ENCODE measurements at places on chromosomes 6 and 20.

- DNase-seq = no peak
Observed at GRCh38 chr20:4681991-4682401, 39.7 kb upstream of the PRND start.

DNA sequence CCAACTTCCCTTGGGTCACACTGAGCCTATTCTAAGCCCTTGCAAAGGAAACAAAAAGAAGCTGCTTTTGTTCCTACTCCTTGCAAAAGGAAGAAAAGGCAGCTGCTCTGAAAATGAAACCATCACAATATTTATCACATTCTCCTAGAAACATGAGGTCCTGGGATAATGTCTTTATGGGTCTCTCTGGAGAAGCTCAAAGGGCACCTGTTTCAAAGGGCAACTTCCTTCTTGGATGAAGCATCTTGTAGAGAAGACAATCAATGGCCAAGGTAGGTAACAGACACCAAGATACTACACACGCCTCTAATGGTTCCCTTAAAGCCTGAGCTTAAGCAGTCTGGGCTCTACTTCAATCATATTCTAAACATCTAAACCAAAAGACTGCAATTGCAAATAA lies 10.4 kb downstream of the ELOVL5 start:
- no peak for DNase-seq

DNA sequence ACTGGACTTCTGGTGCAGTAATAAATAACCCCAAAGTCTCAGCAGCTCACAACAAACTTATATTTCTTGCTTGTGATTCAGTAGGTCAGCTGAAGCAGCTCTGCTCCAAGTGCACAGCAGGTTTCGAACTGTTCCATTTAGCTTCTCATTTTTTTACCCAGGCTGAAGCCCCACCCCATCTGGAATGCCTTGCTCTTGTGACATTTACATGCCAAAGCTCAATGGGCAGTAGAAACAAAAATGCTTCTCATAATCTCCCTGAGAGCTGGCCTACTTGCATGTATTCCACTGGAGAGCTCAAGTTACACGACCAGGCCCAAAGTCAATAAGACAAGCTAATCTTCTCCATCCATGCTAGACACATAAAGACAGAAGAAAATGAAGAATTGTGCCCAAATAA lies 165.2 kb downstream of the HAO1 start:
- DNase-seq = no peak

- no peak for DNase-seq
Observed at GRCh38 chr6:56978530-56978929, 23.6 kb downstream of the BEND6 start.

DNA sequence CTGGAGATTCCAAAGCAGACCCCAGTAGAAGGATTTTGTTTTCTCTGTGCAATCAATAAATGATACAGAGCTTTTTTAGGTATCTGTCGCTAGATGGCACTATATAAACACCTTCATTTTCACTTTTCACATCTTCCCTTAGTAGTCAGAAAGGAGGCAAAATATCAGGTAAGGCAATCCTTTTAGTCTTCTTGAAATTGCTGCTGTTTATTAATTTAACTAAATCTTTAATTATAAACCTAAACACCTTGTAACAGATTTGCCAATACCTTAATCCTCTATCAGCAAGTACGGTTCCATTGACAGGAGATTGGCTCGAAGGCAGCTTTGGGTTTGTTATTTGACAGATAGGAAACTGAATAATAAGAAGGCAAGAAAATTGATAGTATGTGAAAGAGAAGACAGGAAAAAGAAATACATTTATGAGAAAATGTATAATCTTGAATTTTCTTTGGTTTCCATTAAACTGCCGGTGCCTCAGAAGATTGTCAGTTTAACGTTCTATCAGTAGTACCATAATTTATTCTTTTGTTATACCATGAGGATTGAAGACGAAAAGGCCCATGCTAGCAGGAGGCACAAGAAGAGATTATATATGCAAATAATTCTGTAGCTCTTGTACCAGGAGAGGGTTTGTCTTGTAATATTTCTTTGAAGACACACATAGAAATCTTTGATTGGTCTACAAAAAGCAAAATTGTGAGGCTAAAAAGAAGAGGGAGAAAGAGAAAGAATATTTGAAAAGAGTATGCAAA lies 23.5 kb upstream of the IBTK start:
- no peak for DNase-seq

- DNase-seq = no peak
Observed at GRCh38 chr20:35226126-35226883, at the start of gene MMP24. TSS of gene MMP24 (plus strand) at chr20:35226690. CDS start at chr20:35226739, 49 bp downstream.

DNA sequence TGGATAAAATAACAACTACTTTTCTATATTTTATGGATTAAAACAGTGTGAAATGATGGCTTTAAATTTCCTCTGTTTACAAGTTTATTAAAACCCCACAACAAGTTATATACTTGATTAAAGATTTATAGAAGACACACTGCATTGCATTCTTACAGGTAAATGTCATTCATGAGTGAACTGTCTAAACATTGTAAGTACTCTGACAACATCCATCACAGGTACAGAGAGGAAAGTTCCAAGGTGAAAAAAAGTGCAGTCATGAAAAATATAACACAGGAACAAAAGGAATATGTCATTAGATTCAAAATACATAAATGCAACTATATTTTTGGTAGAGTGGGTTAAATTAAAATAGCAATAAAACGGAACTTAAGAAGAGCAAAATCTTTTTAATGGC lies 156.9 kb downstream of the KHDRBS2 start:
- no peak for DNase-seq

- DNase-seq = no peak
Observed at GRCh38 chr6:70985156-70985555, 28.3 kb upstream of the B3GAT2 start.

DNA sequence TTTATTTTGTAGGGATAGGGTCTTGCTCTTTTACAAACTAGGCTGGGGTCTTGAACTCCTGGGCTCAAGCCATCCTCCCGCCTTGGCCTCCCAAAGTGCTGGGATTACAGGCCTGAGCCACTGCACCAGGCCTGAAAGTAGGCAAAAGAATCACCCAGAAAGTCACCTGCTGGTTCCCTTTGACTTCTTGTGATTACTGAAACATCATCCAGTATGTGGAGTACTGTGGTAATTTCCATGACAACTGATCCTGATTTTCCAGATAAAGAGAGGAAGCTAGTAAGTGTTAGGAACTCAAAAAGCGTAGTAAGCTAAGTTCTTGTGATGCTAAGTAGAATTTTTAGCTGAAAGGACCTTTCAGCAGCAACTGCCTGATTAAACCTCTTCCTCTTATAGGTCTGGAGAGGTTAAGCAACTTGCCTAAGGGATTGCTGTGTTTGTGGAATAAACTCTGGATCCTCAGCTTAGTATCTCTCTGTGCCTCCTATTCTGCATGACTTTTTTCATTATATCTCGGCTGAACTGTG lies 16.8 kb downstream of the RALY start:
- DNase-seq = no peak

GRCh38 chr6:17957498-17957897 lies 29.9 kb downstream of the KIF13A start:
- DNase-seq = no peak
